H7 (cell line): ENCODE measurements at places on chromosomes 4 and X.
A peak's percentile ranks its signal among the peaks of the same experiment; 100 is the strongest.

- DNase-seq = peak; percentile 78
These were observed 79.4 kb downstream of the FAM53A start for GRCh38 chr4:1604706-1605205.

GRCh38 chr4:102858828-102859464 is 9.8 kb upstream of the CISD2 start:
- no peak for DNase-seq

GRCh38 chrX:118062048-118062789 is 54.4 kb downstream of the KLHL13 start:
- DNase-seq = no peak

DNA sequence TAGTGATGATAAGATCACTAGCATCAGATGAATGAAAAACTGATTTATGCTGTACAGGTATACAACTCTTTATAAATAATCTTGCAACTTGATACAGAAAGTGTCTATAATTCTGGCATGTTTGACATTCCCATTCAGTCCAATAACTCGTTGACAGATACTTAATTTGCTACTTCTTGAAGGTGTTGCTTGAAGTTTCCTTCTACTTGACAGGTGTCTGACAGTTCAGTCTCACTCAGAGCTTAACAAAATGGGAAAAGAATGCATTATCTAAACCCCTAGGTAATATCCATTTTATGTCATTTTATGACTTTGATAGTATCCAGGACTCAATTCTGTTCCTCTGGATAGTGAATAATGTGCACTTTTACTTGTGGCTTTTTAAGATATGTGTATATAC is 508.9 kb downstream of the GRID2 start:
- DNase-seq = no peak

DNA sequence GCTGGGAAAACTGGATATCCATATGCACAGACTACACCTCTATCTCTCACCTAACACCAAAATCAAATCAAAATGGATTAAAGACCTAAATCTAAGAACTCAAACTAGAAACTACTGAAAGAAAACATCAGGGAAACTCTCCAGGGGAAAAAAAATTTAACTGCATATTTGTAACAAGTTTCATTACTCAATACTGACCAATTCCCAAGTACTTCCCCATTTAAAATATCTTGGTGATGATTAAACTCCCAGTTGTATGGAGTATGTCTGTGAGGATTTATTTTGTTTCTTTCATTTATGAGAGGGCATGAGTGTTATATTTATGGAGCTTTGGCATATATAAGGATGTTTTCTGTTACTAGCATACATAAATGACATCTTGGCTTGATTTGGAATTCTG is 112.3 kb upstream of the IL15 start:
- DNase-seq = no peak

GRCh38 chr4:109846395-109847098 is 1.4 kb upstream of the LRIT3 start:
- no peak for DNase-seq
